ENCODE measurements at places on chromosomes 5 and 9. TPM values are rescaled to one million over a fixed set of nuclear protein-coding genes. Genes with fewer than 3 reads are reported as not detected.

NR5A1 gene
- total RNA-seq: 2.5 TPM

FOXI1 gene
- total RNA-seq: 0.44 TPM

LTC4S gene
- total RNA-seq: 0.69 TPM

GRCh38 chr5:37182667-37183066, 66.5 kb downstream of the CPLANE1 start:
- DNase-seq: no peak
- H3K27me3 ChIP-seq: no peaks in the 10 kb centered on the region
- H3K4me3 ChIP-seq: no peak overlapping the region
- peaks cover 21% of the 10 kb centered on the region for H3K36me3 ChIP-seq

DNA sequence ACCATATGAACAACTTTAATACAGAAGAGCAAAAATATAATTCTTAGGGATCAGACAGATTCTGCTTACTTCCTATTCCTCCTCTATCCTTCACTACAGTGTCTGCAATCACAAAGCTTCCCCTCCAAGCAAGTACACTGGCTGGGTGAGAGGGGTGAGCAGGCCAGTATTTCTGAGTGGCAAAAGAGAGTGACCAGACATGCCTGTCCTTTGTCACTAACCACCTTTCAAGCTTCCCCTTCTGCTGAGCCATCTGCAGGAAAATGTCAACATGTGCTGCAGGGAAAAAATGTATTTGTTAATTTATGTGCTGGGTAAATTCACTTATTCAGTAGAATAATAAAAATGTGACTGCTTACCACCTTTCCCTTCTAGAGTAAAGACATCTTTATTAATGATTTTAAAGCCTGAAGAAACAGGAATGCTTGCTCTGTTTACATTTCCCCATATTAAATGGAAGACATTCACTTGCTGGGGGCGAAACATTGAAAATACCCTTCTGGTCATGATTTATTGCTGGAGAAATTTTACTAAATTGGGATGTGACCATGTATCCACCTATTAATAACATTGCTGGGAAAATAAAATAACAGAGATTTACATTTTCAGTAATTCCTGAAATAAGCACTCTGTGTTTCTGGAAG, 84.9 kb downstream of the SPOCK1 start:
- no peak overlapping the region for H3K27ac ChIP-seq
- no peaks in the 10 kb centered on the region for H3K36me3 ChIP-seq
- H3K27me3 ChIP-seq: no peaks in the 10 kb centered on the region
- DNase-seq: no peak
- no peaks in the 10 kb centered on the region for H3K4me1 ChIP-seq

GRCh38 chr9:20353524-20353923, 268.8 kb downstream of the MLLT3 start:
- no peak overlapping the region for H3K27ac ChIP-seq
- no peaks in the 10 kb centered on the region for H3K27me3 ChIP-seq
- DNase-seq: no peak
- H3K36me3 ChIP-seq: no peaks in the 10 kb centered on the region
- H3K4me1 ChIP-seq: no peaks in the 10 kb centered on the region

GRCh38 chr5:179161901-179162300, 101.7 kb downstream of the ZNF354C start:
- H3K36me3 ChIP-seq: no peaks in the 10 kb centered on the region
- H3K27ac ChIP-seq: no peak overlapping the region
- no peak overlapping the region for H3K4me3 ChIP-seq
- no peak for DNase-seq
- no peaks in the 10 kb centered on the region for H3K4me1 ChIP-seq

DNA sequence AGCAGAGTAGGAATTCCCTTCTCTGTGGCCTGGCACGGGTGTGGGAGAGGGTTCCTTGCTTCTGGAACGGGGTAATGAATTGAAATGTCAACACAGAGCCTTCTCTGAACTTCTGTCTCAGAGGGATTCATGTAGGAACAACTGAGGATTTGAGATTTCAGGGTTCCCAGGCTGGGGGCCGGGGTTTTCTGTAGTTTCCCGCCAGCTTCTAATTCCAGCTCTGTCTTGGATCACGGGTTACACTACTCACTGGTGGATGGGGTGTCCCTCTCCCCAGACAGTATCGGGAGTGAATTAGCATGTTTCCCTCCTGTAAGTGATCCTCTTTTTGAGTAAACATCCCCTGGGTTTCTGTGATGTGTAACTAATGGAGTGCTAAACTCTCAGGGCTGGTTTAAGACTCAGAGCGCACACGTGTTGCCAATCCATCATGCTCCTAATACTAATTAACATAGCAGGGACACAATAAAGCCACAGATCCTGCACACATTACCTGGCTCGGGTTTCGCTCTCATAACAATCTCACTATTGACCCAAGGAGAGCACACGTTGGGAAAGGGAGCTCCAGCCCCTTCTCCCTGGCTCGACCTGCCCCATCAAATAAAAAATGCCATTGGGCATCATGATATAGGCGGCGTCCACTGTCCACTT, 18.1 kb upstream of the DMRT2 start:
- no peak overlapping the region for H3K27ac ChIP-seq
- H3K27me3 ChIP-seq: no peaks in the 10 kb centered on the region
- H3K36me3 ChIP-seq: no peaks in the 10 kb centered on the region
- no peak overlapping the region for H3K4me3 ChIP-seq
- no peaks in the 10 kb centered on the region for H3K4me1 ChIP-seq
- DNase-seq: no peak

- no peaks in the 10 kb centered on the region for H3K4me1 ChIP-seq
- no peaks in the 10 kb centered on the region for H3K36me3 ChIP-seq
- no peak overlapping the region for H3K27ac ChIP-seq
These were observed 17.4 kb downstream of the FAM78A start for GRCh38 chr9:131258698-131259431.

DNA sequence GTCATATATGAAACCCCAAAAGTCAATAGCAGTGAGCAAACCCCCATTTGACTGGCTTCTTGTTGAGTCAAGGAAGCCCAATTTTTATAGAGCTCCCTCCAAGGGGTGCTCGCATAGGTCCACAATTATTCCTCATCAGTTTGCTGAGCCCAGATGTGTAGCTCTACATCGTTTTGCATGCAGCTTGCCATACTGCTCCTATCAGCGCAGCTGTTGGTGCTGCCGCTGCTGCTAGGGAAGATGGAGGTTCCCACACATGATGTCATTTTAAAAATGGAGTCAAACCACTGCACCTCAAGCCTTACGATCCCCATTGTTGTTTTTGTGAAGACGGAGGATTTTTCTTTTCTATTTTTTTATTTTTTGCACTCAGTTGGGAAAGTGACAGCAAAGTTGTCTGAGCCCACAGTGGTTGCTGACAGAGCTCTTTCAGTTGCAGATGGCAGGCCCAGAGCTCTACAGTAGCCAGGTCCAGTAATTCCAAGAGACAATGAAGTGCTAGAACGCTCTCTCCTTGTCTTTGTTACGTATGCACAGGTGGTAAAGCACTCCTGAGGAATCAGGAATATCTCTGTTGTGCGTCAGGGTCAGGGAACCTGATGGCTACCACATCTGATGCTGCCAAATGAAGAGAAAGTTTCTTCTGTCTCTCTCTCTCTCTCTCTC, 23.2 kb upstream of the C5orf63 start:
- H3K36me3 ChIP-seq: no peaks in the 10 kb centered on the region
- no peak overlapping the region for H3K4me3 ChIP-seq
- H3K27me3 ChIP-seq: peaks cover 5% of the 10 kb centered on the region
- H3K4me1 ChIP-seq: no peaks in the 10 kb centered on the region
- no peak overlapping the region for H3K27ac ChIP-seq

GRCh38 chr5:150078802-150079689, 7.3 kb downstream of the CSF1R start:
- no peak for DNase-seq
- no peaks in the 10 kb centered on the region for H3K27me3 ChIP-seq
- no peaks in the 10 kb centered on the region for H3K36me3 ChIP-seq
- H3K4me3 ChIP-seq: no peak overlapping the region
- H3K4me1 ChIP-seq: no peaks in the 10 kb centered on the region
